ENCODE measurements at places on chromosomes 2 and 18.

GRCh38 chr18:57891707-57892391 is 88.7 kb upstream of the ATP8B1 start:
- no peak for DNase-seq

DNA sequence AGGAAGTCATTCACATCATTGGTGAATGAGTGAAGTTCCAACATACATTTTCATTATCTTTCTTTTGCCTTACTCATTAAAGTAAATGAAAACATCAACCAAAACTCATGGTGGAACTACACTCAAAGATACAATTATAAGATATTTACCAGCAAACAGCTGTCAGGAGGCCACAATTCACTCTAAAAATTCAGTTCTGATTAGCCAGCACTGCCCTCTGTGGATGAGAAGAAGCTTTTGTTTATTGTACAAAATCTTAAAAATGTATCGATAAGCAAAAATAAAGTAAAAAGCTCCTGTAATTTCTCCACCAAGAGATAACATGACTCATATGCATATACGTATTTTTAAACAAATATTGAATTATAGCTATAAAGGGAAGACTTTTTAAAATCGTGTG is 73.5 kb upstream of the RAPGEF4 start:
- DNase-seq: no peak

DNA sequence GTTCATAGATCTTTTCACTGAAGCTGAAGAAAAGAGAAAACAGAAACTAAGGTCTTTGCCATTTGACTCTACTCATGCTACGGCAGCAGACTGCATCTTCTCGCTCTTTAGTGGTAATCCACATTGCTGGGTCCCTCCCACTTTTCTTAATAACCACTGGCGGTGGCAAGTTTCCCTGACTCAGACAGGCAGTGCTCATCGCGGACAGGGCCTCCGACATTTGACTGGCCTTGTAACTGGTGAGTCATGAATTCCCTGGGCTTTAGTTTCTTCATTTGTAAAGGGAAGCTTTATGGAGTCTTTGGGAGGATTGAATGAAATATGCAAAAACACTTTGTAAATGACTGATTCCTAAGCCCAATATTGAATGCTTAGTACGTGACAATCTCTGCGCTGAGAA is 238.2 kb upstream of the RBBP8 start:
- no peak for DNase-seq

DNA sequence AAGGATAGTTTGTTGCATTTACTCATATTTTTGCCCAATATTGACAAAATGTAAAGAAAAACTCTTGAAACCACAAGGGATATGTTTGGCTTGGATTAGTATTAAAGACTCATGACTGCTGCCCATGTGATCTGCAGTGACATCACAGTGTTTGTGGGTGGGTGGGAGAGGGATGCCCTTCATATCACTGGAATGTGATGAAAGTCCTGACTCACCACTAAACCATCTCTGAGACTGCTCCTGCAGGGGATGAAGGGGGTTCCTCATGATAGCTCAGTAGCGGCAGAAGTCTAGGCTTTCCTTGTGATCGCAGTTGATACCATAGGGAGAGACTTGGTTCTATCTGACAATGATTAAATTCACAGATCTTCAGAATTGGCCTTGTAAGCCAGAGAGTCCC is 451.2 kb downstream of the CNTNAP5 start:
- no peak for DNase-seq

DNA sequence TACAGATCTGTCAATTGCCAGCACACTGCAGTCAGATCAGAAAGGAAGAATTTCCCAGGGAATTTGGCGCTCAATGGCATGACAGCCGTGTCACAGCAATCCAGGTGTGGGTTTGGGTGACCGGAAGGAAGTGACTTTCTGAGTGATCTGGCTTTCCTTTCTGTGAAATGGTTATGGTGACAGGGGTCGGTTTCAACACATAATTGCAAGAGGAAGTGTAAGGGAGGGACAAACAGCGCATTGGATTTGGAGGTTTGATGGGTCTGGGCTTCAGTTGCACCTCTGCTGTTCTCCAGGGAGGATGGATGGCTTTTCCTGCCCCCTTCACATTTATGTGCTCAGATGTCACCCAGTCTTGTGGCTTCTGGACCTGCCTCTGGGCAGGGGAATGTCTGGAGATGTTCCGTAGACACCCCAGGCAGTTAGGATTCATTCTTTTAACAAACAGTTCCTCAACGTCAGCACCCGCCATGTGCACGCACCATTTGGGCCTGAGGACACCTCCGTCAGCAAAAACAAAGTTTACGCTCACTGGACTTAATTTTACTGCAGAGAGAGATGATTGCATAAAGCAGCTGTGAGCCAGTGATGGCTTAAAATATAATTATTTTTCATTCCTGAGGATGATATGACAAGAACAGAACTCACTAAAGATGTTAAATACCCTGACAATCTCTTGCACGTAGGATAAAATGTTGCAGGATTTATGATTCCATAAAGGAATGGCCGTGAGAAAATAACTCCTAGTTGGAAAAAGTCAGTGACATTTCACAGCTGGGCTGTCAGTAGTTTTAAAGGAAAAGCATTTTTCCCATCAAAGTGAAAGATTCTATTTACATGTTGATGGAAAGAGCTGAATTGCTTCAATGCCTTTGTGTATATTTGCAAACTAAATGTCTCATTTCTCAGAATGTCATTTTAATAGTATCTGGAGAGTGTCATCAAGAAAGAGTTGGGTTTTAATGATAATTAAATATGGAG is 36.9 kb downstream of the MBP start:
- DNase-seq: no peak

- no peak for DNase-seq
Observed at GRCh38 chr2:233838726-233839446, 15.4 kb downstream of the HJURP start.

DNA sequence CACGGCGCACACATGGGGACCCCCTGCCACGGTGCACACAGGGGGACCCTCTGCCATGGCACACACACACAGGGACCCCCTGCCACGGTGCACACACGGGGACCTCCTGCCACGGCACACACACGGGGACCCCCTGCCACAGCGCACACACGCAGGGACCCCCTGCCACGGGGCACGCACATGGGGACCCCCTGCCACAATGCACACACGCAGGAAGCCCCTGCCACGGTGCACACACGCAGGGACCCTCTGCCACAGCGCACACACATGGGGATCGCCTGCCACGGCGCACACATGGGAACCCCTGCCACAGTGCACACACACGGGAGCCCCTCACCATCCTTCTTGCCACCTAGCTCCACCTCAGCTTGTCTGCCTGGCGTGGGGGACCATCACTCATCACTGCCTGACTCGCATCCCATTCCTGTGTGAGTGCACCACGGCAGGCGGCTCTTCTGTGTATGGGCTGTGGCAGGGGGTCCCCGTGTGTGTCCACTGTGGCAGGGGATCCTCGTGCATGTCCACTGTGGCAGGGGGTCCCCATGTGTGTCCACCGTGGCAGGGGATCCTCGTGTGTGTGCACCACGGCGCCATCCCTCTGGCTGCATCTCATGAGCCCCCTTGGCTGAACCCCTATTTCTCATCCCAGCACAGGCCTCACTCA is 206.7 kb downstream of the EIPR1 start:
- peak; percentile 10 for DNase-seq

- DNase-seq: no peak
Observed at GRCh38 chr2:69495861-69496260, 58.6 kb upstream of the NFU1 start.
